ENCODE measurements at places on chromosomes 6 and 20. TPM values are rescaled to one million over a fixed set of nuclear protein-coding genes. Genes with fewer than 3 reads are reported as not detected.

The ABHD16B gene
- total RNA-seq, result not detected

The SIRPA gene
- 50.2 TPM for total RNA-seq

The GATA5 gene
- not detected for total RNA-seq

The ESR1 gene
- not detected for total RNA-seq

The CST2 gene
- 7.0 TPM for total RNA-seq

The CARMIL1 gene
- total RNA-seq, result 14.7 TPM

GRCh38 chr6:34190504-34191122 lies 44.7 kb upstream of the GRM4 start:
- DNase-seq, result no peak

- no peak for DNase-seq
Observed at GRCh38 chr6:104771258-104771832, 88.4 kb downstream of the HACE1 start.

GRCh38 chr6:44477293-44477894 lies 89.9 kb downstream of the CDC5L start:
- no peak for DNase-seq

GRCh38 chr20:46683939-46684750 lies 5.1 kb downstream of the TP53RK start:
- peak; percentile 25 for DNase-seq
